ENCODE measurements at places on chromosomes 4 and X. TPM values are rescaled to one million over a fixed set of nuclear protein-coding genes. Genes with fewer than 3 reads are reported as not detected.

KCNE5 gene
- 0.09 TPM for total RNA-seq

MAGEA2B gene
- not detected for total RNA-seq

LIMCH1 gene
- total RNA-seq: 40.0 TPM

TSPAN7 gene
- total RNA-seq: 3.2 TPM

CCDC158 gene
- total RNA-seq: not detected

NHSL2 gene
- 0.42 TPM for total RNA-seq

MAGEA12 gene
- total RNA-seq: 0.12 TPM

MAGEB1 gene
- total RNA-seq: not detected

Measured in A549 treated with ZK216348 at 1 μM for 4 hours (cell line).